NAMALWA (cell line): ENCODE measurements at places on chromosomes 1 and 21.

DNA sequence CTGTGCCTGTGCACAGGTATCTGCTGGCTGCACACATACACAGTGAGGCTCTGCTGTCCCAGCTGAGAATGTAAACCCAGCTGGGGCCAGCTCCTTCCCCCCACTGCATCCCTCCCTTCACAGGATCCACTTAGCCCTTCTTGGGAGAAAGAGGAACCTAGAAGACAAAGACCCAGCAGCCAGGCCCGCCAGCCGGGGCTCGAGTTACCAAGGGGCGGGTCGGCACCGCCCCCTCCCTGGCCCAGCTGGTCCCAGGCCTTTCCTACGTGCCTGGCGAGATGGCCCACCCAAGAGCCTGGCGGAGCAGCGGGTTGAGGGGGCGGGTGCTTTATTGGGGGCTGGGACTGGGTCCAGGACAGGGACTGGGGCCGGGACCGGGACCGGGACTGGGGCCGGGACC lies 2.1 kb downstream of the SH3BGRL3 start:
- no peak for DNase-seq

DNA sequence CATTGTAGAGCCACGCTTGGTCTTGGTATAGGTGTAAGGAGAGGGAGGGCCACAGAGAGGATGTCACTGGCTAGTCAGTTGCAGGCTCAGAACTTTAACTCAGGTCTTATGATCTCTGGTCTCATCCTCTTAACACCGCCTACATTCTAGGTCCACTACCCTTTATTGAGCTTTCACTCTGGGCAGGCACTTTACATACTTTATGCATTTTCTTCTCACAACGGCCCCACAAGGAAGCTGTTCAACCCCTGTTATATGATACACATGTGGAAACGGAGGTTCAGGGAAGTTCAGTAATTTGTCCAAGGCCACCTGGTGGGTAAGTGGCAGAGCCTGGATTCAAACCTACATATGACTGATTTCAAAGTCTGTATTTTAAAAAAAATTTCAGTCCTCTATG lies 25.3 kb upstream of the RCAN3 start:
- DNase-seq, result no peak

GRCh38 chr1:156052862-156053767 lies 483 bp downstream of the UBQLN4 start:
- DNase-seq, result peak; percentile 91

- no peak for DNase-seq
Observed at GRCh38 chr1:91569411-91570119, 68.9 kb downstream of the CDC7 start.

- no peak for DNase-seq
Observed at GRCh38 chr1:185087101-185087500, 41.7 kb downstream of the RNF2 start.

GRCh38 chr1:158809256-158809655 lies 21.9 kb upstream of the MNDA start:
- no peak for DNase-seq

DNA sequence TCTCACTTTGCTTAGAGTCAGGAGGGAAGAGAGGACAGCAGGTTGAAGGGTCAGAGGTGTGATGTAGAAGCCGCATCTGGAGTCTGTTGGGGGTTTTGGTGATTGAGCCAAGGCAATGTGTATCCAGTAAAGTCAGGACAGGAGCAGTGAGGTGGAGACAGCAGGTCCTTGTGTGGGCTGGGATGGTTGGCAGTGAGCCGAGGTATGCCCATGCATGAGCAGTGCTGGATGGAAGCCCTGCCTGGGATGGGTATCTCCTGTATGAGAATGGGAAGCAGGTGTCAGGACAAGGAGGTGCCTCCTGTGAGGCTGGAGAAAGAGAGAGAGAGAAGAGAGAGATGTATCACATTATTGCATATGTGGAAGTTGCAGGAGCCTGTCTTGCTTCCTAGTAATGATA lies 90.0 kb downstream of the OBSCN start:
- no peak for DNase-seq

GRCh38 chr1:55635856-55636255 lies 420.7 kb upstream of the USP24 start:
- no peak for DNase-seq

- no peak for DNase-seq
Observed at GRCh38 chr1:243799908-243800307, 50.1 kb downstream of the AKT3 start.

- no peak for DNase-seq
Observed at GRCh38 chr1:81149649-81150325, 650.9 kb upstream of the ADGRL2 start.
